ENCODE measurements at places on chromosomes 11 and 22. TPM values are rescaled to one million over a fixed set of nuclear protein-coding genes. Genes with fewer than 3 reads are reported as not detected.

GRCh38 chr11:32172848-32173834 is 82.3 kb downstream of the RCN1 start:
- peak; percentile 73 for ATAC-seq

GRCh38 chr11:66326261-66327111 is 9.6 kb upstream of the CD248 start:
- ATAC-seq: peak; percentile 1

DNA sequence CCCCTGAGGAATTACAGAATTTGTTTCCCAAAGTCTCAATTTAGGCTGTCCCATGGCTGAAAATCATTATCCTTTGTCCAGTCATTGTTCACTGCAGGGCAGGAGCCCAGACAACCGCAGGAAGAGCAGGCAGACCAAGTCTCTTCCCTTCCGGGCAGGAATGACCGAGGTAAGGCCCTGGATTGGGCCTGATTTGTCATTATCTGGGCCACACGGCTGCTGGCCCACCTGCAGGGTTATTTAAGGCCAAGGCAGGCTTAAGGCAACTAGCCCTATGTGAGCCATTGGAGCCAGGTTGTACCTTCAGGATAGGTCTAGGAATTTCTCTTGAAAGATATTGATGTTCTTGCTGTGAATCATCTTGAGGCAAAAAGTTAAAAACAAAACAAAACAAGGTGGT is 9.7 kb upstream of the IL10RA start:
- ATAC-seq: no peak

DNA sequence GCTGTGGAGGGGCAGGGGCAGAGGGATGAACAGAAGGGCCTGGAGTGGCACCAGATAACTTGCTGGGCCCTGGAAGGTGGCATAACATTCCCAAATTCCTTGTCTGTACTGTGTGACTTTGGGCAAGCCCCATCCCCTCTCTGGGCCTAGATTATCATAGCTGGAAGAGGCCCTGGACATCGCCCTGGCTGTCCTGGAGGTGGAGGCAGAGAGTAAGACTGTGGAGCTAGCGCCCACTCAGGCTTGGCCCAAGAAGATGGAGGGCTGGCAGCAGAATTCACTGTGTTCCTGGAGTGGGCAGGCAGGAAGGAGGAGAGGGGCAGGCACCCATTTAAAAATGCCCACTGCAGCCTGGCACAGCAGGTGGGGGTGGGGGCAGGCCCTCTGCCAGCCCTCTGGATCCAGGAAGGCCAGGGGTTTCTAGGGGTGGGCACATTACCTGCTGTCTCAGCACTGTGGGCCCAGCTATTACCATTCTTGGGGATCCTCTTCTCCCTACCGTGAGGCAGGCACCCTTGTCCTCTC is 22.6 kb downstream of the ARHGEF17 start:
- ATAC-seq: no peak

The CCDC116 gene
- total RNA-seq: not detected
